Bone marrow (tissue), 2 donors: ENCODE measurements at places on chromosomes 16 and 17.

DNA sequence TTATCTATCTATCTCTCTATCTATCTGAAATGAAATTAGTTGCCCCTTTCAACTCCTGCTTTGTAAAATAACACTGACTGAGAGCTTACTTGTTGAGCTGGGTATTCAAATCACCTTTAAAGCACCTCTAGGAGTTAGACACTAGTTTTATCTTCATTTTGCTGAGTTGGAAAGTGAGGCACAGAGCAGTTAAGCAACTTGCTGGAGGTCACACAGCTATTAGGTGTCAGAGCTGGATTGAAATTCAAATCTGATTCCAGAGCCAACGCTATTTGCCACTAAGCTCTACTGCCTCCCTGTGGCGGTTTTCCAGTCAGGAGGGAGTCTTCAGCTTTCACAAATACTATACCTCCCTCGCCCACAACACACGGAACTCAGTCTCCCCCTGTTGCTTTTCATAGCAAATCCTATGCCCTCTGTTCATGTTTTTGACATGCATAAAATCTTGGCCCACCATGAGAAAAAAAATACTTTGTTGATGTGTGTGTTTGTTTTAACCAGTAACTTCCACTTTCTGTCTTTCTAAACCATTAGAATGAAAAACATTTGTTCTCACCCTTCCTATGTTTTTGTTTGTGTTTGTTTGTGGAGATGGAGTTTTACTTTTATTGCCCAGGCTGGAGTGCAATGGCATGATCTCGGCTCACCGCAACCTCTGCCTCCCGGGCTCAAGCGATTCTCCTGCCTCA, 74.8 kb upstream of the SMURF2 start:
- DNase-seq: no peak

DNA sequence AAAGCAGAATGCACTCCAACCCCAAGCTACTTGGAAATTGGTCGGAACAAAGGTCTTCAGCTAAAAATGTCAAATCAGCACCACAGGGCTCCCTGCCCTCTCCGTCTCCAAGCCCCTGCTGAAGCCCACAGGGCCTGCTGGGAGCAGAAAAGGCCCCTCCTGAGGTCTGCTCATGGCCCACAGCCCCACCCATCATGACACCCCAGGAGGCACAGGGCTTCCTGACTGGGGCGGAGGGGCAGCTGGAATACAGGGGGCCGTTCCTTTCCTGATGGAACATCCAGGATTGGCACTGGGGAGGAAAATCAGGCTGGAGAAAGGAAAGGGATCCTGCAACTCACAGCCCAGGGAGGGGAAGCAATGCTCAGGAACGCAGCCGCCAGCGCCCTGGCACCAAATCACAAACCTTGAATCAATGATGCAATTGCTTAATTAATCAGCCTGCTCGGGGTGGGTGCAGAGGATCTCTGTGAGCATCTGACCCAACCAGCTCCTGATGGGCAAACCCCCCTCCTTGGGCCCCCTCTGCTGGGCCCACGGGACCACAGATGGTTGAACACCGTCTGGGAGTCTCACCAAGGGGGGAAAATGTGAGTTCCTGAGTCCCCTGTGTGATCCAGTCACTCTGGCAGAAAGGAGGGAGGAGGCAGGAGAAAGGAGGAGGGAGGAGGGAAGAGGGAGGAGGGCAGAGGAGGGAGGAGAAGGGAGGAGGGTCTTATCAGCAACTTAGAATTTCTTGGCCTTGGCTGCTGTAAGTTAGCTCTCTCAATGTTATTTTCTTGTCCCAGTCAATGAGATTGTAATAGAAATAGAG, 155.5 kb downstream of the ZNF423 start:
- DNase-seq: no peak

DNA sequence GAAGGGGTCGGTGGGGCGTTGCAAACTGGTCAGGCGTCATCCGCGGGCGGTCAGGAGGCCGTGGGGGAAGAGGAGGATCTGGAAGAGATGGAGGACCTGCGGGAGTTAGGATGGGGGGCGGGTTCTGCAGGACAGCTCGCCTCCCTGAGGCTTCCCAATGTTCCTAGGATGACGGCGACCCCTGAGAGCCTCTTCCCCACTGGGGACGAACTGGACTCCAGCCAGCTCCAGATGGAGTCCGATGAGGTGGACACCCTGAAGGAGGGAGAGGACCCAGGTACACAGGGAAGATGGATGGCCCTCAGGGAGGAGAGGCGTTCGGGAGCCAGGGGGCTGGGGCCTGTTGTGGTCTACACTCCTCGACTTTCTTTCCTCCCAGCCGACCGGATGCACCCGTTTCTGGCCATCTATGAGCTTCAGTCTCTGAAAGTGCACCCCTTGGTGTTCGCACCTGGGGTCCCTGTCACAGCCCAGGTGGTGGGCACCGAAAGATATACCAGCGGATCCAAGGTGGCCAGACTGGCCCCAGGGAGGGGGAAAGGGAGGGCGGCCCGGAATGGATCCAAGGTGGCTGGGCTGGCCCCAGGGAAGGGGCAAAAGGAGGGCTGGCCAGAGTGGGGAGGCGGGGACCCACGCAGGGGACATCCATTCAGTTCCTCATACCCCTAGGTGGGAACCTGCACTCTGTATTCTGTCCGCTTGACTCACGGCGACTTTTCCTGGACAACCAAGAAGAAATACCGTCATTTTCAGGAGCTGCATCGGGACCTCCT, 839 bp downstream of the PLD2 start:
- no peak for DNase-seq

GRCh38 chr17:57940231-57940630, 15.0 kb downstream of the CUEDC1 start:
- DNase-seq: no peak

GRCh38 chr17:3026856-3027751, 36.3 kb downstream of the OR1D5 start:
- DNase-seq: no peak

DNA sequence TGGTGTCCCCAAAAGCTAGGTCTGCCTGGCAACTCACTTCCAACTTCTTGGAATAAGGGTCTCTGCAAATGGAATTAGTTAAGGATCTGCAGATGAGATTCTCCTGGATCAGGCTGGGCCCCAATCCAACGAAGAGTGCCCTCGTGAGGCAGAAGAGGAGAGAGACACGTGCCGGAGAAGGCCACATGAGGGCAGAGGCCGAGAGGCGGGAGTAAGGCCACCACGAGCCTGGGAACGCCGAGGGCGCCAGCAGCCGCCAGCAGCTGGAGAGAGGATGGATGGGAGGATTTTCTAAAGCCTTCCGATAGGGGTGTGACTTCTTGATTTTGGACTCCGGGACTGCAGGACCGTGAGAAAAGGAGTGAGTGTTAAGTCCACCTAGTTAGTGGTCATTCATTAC, 76.3 kb downstream of the JPH3 start:
- no peak for DNase-seq

DNA sequence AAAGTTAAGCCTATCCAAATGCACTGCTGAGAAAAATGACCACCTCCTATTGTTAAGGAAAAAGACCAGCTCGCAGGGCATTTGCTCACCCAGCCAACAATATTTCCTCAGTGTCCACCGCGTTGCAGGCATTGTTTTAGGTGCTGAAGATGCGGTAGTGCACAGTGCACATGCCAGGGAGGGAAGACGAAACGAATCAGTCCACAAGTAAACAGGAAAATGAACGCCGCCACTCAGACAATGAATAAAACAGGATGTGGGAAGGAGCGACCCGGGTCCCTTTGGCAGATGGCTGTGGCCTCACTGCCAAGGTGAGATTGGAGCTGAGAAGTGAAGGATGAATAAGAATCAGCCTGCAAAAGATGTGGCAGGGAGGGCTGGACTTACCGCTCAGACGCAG, 249.2 kb downstream of the FOXL1 start:
- DNase-seq: no peak

DNA sequence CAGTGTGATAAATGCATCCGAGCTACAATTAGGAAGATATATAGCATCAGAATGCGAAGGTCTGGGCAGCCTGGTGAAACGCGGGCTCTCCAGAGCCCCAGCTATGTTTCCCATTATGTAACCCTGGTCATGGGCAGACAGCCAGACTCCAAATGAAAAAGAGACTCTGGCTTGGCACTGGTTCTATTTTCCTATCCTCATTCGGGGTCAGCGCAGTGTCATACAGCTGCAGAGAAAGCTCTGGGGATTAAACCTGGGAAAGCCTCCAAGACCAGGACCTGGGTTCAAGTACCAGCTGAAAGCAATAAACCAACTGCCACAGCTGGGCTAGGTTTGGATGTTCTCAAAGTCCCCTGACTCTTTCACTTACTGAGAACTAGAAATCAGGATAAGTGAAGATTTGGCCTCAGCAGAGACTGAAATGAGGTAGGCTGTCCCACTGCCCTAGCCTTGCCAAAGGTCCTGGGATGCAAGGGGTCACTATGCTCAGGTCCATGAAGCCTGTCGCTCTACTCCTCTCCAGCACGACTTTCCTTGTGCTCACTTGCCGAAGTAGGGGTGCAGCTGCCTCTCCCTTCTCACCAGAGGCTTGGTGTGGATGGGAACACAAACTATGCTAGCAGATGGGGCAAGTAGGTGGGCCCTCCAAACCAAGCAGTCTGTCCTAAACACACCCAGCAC, 123.8 kb downstream of the SMG6 start:
- no peak for DNase-seq

DNA sequence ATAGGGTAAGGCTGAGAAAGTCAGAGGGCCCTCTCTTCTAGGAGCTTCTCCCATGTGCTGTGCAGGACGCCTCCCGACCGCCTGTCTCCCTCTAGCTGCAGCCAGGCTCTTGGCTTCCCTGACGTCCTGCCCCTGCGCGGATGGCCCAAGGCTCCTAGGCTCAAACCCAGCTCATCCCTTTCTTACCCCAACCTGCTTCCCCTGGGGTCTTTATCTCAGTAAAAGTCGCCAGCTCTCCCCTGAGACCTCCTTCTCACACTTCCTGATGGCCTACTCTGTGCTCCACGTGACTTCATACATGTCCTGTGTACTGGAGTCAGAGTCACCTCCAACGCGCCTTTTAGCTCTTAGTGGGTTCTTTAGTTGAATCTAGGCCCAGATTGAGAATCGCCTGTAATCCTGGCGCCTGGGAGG, 1.1 kb upstream of the ZNF747 start:
- DNase-seq: no peak

GRCh38 chr17:15934866-15935265, 10.1 kb upstream of the ADORA2B start:
- DNase-seq: no peak

DNA sequence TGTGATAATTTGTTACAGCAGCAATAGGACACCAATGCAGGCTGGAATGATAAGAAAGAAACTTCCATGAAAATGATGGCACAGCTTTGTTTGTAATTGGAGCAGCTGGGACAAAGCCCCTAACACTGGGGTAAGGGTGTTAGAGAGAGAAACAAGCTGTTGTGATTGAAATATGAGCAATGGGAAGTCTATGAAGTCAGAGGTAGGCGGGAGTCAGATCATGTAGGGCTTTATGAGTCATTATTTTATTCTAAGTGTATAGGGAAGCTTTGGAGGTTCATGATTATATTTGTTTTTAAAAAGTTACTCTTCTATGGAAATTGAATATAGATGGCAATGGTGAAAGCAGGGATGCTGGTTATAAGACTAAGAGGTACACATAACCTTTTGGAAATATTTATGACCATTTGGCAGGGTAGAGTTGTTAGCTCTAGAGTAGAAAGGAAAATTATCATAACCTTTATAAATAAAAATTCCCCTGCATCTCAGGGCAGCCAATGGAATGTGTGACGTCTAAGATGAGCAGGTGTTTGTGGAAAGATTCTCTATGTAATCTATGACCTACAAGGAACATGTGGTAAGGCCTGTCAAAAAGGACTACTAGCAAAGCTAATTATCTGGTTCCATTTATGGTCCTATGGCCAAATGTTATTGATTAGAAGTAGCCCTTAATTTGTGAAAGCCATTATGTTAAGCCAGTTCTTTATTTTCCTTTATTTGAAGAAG, 85.6 kb downstream of the KCNJ2 start:
- no peak for DNase-seq

DNA sequence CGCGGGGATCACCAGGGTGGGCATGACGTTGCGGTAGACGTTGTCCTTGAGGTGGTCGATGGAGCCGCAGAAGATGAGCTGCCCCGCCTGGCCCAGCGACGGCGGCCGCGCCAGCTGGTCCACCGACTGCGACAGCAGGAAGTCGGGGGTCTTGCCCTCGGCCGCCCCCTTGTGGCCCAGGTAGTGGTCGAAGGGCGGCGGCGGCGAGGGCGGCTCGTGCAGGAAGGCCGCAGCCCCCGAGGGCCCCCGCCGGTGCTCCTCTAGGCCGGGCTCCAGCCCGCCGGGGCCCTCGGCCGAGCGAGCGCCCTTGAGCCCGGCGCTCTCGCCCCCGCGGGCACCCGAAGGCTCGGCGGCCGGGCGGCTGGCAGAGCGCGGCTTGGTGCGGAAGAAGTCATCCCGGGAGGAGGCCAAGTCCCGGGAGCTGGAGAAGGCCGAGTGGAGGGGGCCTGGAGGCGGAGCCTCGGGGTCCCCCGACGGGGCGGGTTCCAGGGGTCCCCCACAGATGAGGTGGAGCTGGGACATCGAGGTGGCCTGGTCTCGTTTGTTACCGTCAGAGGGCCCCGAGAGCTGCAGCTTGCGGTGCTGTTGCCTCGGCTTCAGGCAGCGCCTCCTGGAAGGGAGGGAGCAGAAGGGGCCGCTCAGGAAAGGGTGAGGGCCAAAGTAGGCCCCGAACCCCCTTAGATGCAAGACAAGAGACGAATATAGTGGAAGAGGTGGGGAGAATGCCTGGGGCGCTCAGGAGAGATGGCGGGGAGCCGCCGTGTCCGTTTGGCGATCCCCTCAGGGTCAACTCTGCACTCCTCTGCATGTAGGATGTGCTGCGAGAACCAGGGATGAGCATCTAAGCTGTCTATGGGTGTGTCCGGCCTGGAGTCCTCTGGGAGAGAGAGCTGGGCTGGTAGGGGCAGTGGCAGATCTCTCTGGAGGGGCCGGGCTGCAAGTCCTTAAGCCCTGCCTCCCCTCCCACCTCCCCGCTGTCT, 8.8 kb downstream of the FAM171A2 start:
- no peak for DNase-seq

GRCh38 chr17:57553991-57554825, 190.9 kb downstream of the CCDC182 start:
- no peak for DNase-seq

DNA sequence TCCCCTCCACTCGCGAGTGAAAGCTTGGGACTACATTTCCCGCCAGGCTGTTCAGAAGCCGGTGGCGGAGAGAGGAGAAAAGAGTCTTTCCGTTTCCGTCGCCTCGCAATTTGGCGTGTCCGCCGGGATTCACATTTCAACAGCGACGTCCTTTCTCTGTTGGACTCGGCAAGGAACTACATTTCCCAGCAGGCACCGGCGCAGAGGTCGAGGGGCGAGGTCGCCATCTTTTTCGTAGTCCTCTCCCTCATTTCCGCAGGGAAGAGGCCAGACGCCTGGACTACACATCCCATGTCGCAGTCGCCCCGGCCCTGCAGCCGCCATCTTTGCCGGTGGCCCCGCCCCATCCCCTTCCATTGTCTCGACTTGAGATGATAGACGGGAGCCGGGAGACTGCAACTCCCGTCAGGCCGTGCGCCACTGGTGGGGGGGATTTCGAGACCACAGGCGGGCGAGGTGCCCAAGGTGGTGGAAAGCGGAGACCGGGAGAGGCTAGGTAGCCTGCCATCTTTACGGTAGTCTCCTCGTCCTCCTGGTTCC, 882 bp upstream of the FBXL19 start:
- peak; percentile 98 for DNase-seq

DNA sequence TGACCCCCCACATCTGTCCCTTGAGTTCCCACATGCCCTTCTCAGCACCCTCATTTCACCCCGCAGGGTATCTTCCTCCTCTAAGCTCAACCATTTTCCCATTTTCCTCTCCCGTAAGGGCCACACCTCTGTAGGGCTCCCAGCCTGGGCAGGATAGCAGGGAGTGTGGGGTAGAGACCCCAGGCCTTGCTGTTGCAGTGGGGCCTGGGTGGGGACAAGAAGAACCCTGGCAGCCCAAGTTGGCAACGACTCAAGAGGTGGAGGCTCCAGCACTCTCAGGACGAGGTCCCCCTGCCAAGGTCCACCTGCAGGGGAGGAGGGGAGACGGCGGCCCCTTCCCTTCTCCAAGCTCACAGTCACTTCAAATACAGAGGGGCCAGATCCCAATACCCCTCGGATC, 2.0 kb upstream of the TMEM92 start:
- DNase-seq: no peak
